Stimulated activated CD4-positive, alpha-beta T cell treated with anti-CD3 and anti-CD28 coated beads, TNF-alpha, amount 100 ng/mL, for 1 hour (primary cell): ENCODE measurements at places on chromosomes 1 and 21.

DNA sequence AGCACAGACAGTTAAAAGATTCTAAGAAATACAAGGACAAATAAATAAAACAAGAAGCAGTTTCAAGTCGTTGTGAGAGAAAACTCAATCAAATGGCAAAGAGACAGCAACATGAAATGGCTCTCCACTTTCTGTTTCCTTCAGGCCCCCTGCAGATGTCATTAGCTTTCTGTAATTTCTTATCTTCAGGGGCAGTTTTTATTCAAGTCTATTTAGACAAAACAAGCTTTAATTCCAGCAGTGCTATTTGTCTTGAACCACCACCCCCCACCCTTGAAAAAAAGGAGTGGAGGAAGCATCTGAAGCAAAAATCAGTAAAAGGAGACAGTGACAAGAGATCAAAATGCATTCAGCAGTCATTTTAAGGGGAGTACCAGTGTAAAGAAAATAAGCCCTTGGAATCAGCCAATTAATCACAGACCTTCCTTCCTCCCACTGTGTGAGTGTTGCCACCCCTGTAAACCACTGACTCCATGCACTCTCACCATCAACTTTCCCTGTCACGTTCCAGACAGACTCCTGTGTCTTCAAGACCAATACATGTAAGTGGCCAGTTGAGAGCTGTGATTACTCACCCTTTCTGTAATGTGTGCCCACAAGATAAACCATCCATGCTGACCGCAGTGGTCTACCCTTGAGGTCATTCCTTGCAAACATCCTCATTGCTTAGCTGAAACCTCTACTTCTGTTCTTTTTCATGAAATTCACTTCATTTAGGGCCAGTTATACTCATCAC, 136.1 kb upstream of the HOOK1 start:
- no peak for DNase-seq

GRCh38 chr1:111556325-111557037, 53.0 kb upstream of the ADORA3 start:
- DNase-seq = no peak

- no peak for DNase-seq
Measured at GRCh38 chr1:212446333-212446732, 13.6 kb downstream of the NENF start.

- no peak for DNase-seq
Measured at GRCh38 chr1:89640440-89640839, 7.5 kb downstream of the LRRC8C start.

DNA sequence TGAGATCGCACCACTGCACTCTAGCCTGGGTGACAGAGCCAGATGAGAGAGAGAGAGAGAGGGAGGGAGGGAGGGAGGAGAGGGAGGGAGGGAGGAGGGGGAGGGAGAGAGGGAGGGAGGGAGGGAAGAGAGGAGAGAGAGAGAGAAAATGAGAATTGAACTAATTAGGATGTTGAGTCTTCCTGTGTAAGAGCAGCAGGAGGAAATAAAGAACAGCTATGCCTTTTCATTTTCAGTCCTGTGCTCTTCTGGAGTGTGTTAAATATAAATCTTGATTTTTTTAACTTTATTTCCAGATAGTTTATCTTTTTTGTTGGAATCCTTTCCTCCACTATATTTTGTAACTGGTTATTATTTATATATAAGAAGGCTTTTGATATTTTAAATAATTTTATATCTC, 27.1 kb downstream of the DNTTIP2 start:
- DNase-seq = no peak

DNA sequence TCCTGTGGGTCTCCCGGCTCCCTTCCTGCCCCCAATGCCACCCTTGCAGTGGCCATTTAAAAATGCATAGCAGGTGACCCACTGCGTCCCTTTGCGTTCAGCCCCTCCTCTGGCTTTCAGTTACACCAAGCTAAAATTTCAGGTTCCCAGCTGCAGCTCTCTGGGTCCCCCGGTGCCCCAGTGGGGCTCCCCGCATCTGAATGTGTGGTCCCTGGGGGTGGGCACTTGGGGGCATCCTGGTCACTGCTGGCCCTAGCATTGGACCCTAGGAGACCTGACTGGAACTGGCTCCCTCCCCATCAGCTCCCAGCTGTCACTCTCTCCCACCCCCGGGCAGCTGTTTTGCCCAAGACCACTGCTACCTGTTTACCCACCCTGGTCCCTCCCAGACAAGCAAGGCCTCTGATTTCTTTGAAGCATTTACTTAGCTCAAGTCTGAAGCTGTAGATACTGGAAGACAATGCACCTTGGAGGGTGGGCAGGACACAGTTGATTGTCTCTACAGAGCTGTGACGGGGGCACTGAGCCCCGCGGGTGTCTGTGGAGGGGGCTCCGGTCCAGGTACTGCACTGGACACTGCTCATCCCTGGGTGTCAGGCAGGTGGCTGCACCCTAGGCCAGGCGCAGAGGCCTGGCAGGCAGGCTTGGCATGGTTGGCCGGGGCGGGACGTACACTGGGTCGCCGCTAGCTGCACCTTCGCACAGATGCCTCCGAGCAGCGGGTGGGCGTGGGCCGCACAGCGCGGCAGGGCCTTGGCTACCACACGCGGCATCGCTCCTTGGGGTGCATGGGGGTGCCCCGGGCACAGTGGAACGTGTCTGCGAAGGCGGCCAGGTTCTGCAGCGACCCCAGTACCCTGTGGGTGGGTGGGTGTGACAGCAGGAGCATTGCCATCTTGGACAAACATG, 3.9 kb downstream of the PRXL2B start:
- no peak for DNase-seq

GRCh38 chr21:29238967-29239290, 59.8 kb upstream of the BACH1 start:
- no peak for DNase-seq

GRCh38 chr1:204943495-204943894, 72.8 kb downstream of the NFASC start:
- no peak for DNase-seq

- no peak for DNase-seq
Measured at GRCh38 chr1:22449636-22450035, 2.0 kb upstream of the ZBTB40 start.

GRCh38 chr1:63316984-63317816, 5.2 kb upstream of the FOXD3 start:
- no peak for DNase-seq

DNA sequence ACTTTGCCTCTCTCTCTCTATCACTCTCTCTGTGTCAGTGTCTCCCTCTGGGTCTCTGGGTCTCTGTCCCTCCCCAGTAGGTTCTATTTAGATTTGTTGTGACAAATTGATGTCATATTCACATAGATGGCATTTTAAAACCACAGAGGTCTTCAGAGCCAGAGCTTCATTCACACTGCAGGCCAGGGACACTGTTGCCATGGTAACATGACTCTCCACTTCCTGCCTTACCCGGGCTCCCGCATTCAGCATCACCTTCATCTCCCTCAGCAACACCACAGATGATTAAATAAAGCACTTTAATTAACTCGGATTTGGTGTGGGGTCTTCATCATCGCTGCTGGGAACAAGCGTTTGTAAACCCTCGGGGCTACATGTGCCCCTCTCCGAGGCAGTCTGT, 132.6 kb downstream of the ETS2 start:
- DNase-seq = no peak

DNA sequence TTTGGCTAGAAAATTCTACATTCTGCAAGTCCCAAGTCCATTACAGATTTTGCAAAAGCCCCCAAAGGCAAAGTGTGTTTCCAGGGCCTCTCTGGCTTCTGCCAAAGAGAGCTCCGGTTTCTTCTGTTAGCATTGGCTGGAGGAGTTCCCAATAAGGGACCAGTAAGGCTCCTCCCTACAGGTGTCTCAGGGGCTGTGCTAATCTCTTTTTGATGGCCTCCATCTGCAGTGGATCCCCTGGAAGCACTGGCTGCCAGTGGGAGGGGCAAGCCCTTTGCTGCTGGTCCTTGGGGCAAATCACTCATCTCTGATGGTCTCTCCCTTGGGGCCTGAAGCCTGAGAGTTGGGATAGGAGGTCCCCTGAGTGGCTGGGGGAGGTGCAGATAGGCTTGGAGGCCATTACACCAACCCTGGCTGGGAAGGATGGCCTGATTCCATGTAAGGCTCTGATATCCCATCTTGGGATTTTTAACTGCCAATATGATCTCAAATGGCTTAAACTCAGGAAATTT, 89.1 kb upstream of the USP24 start:
- no peak for DNase-seq
